A549 treated with AZD2906 at 1 μM for 4 hours (cell line): ENCODE measurements at places on chromosomes 16 and 17. TPM values are rescaled to one million over a fixed set of nuclear protein-coding genes. Genes with fewer than 3 reads are reported as not detected.

ATP2A3 gene
- total RNA-seq, result 4.3 to 5.3 TPM (median 4.7 TPM) in 5 replicates

LGALS9B gene
- total RNA-seq, result not detected in 5 replicates

HYDIN gene
- total RNA-seq, result 0.25 to 0.48 TPM (median 0.45 TPM) in 5 replicates

CDK5R1 gene
- 6.1 to 6.7 TPM (median 6.3 TPM) in 5 replicates for total RNA-seq

ZPBP2 gene
- total RNA-seq, result not detected in 5 replicates

ZNF423 gene
- 0.07 to 0.33 TPM (median 0.07 TPM) in 5 replicates for total RNA-seq
